Fibroblast of skin of left quadriceps (primary cell): ENCODE measurements at places on chromosomes 12 and 14.

DNA sequence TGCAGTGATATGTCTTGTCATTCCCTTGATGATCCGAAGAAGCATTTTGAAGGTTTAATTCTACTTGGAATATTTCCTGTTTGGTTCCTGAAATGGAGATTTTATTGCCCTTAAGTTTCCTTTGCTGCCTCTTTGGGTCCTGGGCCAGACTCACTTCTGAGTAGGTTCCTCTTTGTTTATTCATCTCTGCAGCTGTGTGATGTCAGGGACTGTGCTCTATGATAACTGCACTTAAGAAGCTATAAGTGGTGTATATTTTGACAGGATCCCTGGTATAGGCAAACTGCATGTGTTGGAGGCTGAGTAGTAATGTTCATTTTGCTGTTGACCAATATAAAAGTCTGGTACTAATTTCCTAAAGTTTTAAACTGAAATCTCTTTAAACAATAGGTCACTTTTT, at the start of gene KLRC4:
TSS of gene KLRC4 (minus strand) at position 366 of the 400 bp plus-strand sequence. CDS start at position 184, 182 bp downstream.
- no peak for DNase-seq

DNA sequence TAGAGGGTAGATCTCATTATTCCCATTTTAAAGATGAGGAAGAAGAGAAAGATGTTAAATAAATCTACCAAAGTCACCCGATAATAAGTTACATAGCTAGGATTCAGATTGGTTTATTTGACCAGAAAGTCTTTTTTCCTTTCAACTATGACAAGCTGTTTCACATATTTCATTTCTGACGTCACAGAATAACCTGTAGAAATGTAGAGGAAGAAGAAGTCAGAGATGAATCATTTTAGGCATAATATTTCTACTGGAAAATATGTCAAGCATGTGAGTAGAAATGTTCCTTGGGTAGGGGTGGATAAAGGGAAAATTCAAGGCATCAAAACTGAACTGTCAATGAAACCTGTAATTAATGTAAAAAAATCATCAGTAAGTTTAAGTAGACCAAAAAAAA, 107.0 kb downstream of the MGST1 start:
- no peak for DNase-seq

GRCh38 chr14:24366721-24367513, 1.1 kb upstream of the NFATC4 start:
- peak; percentile 97 for DNase-seq

DNA sequence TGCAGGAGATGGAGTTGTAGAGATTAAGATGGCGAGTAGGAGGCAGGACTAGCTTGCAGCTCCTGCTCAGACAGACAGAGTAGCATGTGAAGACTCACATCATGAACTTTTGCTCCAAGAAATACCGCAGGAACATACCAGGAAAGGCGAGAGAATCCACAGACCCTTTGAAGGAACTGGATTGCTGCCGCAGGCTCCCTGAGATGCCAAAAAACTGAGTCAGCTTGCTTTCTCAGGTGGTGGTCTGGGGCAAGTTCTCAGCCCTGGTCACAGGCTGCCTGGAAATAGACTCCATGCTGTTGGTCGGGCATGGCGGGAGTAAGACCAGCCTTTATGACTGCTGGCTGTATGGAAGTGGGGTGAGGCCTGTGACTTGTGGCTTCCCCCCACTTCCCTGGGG, 163.6 kb upstream of the NAV3 start:
- DNase-seq, result no peak

GRCh38 chr14:23123419-23123818, 4.4 kb upstream of the CEBPE start:
- no peak for DNase-seq

DNA sequence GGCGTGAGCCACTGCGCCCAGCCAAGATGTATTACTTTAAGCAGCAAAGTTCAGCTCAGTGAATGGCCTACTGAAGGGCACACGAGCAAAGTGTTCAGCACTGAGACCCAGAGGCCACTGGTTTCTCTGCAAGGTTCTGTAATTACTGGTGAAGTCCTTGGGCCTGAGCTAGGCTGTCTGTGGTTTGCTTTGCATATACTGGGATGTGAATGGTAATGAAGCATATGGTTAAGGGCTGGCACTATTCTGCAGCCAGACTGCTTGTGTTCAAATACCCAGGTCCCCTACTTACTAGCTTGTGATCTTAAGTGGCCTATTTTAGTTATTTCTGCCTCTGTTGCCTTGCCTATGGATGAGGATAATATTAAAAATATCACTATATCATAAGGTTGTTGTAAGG, 72.0 kb downstream of the LLPH start:
- DNase-seq, result no peak

DNA sequence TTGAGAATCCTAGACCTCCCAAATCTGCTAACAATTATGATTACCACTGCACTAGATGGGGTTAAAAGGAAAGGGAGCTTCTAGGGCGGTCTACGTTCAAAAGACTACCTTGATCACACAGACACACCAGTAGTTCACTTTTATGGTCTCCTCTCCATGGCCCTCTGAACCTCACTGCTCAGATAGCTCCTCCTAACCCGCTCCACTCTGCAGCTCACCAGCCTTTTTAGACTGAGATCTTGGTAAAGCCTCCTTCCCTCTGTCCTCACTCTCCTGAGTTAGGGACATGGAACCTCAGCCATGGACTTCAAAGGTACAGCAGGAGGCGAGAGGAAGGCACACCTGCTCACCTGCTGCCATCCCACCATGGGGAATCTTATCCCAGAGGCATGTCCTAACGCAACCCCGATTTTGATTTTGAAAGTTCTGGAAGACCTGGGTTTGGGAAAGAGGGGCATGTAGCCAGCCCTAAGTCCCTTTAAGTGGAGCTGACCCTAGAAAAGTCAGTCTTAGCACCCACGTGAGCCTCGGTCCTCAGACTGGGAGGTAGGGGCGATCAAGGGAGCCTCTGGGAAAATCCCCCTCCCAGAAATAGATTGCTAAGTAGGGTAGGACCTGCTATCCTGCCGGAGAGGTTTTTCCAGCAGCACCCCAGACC, 1.3 kb downstream of the ZNF219 start:
- DNase-seq, result no peak

- no peak for DNase-seq
These were observed 17.9 kb downstream of the SPTLC2 start for GRCh38 chr14:77598366-77599070.

- peak; percentile 1 for DNase-seq
These were observed 103.3 kb upstream of the PMCH start for GRCh38 chr12:102300824-102301461.

- DNase-seq, result no peak
These were observed 35.7 kb downstream of the FOXA1 start for GRCh38 chr14:37559386-37559785.

- DNase-seq, result no peak
These were observed 17.2 kb downstream of the PACS2 start for GRCh38 chr14:105331575-105332349.

DNA sequence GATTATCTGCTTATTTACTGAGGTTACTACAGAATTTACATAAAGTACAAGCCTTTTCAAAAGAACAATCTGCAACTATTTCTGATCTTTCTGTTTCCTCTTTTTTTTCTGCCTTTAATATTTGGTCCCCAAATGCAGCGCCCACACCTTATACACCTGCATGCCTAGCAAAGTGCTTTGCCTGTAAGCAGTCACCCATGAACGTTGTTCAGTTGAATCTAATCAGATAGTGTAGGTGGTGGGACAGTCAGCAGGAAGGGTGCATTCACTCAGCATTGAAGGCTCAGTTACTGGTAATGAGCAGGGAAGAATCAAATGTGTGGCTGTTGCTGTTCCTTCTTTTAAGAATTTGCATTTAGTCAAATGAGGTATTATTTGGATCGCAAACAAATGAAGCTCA, 108.4 kb downstream of the GPR135 start:
- no peak for DNase-seq

DNA sequence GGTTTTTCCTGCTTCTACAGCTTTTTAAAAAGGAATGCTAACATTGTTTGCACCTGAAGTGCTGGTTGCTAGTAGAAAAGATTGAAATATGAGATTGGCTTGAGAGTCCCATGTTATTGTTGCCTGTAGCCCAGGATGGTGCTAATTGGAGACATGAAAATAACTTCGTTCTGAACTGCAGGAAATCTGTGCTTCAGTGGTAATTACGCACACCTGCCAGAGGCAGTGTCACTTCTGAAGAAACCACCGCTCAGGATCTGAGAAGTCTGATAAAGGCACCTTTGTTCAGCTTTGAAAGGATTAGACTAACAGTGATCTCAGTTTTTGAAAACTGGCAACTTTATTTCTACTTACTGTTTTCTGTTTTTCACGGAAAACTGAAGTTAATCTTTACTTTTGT, 15.5 kb upstream of the ATP6V0A2 start:
- DNase-seq, result no peak

- no peak for DNase-seq
These were observed 17.2 kb upstream of the GSC start for GRCh38 chr14:94787092-94787491.

GRCh38 chr12:40996091-40996490, 192.0 kb upstream of the PDZRN4 start:
- DNase-seq, result no peak

- DNase-seq, result peak; percentile 9
These were observed 36.7 kb downstream of the SAV1 start for GRCh38 chr14:50631408-50631821.

DNA sequence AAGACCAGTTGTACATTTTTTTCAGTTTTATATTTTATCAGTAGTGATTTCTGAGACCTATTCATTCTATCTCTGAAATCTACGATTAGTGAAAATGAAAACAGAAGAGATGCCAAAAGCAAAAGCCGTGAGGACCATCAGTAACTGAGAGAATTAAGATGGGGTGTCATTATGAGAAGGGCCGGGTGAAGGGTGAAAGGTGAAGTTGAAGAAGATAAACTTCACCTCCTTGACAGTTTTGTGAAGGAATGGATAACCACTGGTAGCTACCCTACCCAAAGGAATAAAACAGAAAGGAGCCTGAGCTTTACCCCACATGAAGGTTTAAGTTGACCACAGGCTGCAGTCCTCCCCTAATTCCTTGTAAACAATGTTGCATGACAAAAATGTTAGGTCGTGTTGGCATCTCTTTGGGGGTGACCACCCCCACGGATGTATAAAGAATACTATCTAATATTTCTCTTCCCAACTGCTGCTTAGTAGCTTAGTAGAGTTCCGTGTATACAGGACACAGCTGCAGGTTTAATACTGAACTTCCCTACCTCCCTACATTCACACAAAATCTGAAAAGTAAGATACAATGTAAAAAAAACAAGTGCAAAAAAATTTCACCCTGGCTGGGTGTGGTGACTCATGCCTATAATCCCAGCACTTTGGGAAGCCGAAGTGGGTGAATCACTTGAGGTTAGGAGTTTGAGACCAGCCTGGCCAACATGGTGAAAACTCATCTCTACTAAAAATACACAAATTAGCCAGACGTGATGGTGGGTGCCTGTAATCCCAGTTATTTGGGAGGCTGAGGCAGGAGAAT, 23.9 kb downstream of the GPR19 start:
- no peak for DNase-seq

DNA sequence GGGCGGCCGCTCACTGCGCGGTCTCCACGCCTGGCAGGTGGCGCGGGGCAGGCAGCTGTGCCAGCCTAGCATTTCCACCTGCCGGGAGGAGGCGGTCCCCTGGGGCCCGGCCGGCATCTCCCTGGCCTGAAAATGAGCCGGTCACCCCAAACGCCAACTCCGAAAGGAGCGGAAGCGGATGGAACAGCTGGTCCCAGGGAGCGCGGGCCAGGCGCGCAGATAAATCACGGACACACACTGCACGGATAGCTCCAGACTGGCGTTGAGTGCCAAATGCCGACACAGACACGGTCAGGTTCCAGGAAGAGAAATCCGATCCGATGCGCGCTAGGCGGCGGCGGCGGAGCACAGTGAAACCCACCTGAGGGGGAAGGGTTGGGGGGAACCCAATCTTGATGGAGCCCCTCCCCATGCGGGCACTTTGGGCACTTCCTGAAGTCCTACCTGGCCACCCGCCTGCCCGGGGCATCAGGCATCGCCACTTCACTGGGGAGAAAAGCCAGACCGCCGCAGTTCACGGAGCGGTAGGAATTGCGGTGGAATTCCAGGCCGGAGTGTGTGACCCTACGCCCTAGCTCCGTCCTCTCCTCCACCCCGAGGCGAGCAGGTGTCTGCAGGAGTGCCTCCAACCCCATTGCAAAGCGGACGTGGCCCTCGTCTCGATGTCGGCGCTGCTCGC, 624 bp upstream of the PLEKHD1 start:
- no peak for DNase-seq

- DNase-seq, result no peak
These were observed 73.3 kb downstream of the NCOR2 start for GRCh38 chr12:124493809-124494750.

DNA sequence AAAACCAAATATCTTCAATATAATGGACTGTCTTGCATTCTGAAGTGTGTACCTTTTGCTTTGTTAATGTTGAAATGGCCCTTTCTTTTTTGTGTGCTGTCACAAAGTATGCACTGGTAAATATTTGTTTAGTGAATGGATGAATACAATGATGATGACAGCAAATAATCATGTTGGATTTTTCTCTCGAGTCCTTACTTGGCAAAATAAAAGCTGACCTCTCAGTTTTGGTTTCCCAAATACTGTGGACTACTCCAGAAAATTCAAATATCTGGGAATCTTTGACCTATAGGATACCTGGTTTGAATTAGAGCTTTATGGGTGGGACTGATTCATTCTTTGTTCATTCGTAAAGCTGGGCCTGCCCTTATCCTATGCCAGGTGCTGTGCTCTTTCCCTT, 5.5 kb downstream of the UBE3B start:
- DNase-seq, result no peak

GRCh38 chr14:99462210-99462609, 18.4 kb downstream of the SETD3 start:
- no peak for DNase-seq

DNA sequence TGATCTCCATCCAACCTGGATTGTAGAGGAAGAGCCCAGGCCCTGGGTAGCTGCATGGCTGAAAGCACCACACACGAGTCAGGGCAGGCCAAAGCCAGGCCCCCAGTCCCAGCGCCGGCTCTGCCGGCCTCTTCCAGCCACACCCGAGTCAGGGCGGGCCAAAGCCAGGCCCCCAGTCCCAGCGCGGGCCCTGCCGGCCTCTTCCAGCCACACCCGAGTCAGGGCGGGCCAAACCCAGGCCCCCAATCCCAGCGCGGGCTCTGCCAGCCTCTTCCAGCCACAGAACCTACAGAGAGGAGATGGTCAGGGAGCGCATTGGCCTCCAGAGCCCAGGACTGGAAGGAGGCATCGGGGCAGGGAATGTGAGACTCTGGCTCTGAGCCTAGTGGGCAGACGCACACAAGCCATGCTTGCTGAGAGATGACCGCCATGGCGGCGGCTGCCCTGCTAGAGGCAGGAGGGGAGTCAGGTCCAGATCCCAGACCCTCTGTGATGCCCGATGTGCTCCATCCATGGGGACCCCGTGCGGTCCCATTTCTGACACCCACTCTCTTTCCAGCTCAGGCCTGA, 30.2 kb downstream of the BEGAIN start:
- DNase-seq, result no peak

DNA sequence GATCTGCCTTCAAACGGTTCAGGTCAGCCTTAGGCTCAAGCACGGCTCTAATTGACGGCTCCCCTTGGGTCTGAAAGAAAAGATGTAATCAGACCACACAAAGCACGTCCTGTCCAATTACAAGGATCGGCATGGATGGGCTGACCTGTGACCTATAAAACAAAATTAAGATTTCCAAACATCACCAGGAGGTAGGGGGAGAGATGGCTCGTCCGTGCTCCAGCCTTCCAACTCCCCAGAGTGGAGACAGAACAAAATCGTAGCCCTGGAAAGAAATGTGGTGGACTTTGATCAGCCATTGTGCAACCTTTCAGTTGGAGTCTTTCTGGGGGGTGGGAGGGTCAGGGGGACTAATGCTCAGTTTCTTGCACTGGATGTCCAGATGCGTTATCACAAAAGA, 226.6 kb upstream of the DIO3 start:
- no peak for DNase-seq
